ENCODE measurements at places on chromosomes 13 and 19.

- no peak for DNase-seq
- H3K27ac ChIP-seq, result no peak overlapping the region
- H3K27me3 ChIP-seq, result no peaks in the 10 kb centered on the region
- no peak overlapping the region for H3K4me3 ChIP-seq
- no peaks in the 10 kb centered on the region for H3K36me3 ChIP-seq
- H3K4me1 ChIP-seq, result no peaks in the 10 kb centered on the region
Measured at GRCh38 chr13:106467427-106468122, 67.9 kb downstream of the EFNB2 start.

DNA sequence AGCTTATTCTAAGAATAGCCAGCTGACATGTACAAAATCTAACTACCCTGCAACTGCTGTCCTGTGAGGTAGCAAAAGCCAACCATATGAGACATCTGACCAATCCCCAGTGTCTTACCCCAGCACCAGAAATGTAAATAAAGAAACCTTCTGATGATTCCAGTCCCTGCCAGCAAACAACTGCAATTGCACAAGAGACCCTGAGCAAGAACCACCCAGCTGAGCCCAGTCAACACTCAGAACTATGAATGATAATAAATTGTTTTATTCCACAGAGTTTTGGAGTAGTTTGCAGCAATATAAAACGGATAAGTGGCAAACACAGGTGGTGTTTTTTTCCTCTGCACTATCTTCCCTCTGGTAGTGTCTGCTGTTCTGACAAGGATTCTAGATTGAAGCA is 94.9 kb downstream of the ERCC5 start:
- no peak overlapping the region for H3K4me3 ChIP-seq
- no peak overlapping the region for H3K27ac ChIP-seq
- no peak for DNase-seq
- no peaks in the 10 kb centered on the region for H3K4me1 ChIP-seq

DNA sequence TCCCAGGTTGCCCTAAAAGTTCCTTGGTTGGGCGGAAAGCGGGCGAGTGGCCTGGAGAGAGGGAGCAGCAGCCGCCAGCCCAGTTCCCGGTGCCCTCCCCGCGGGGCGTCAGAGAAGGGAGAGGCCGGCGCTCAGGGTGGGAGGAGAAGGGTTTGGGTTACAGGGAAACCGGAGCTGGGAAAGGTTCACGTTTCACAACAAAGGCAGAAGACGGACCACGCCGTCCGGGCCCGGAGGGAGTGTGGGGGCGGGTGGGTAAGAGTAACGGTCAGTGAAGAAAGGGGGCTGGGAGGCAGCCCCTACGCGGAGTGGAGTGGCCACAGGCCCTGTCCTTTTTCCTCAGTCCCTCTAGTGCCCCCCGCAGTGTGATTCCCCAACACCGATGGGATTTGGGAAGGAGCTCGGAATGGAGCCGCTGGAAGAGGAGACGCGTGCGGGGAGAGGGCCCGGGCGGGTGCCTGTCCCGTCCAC is 1.6 kb downstream of the SIX5 start:
- peaks cover 27% of the 10 kb centered on the region for H3K4me1 ChIP-seq
- peaks cover 90% of the 10 kb centered on the region for H3K27me3 ChIP-seq
- H3K27ac ChIP-seq, result no peak overlapping the region
- DNase-seq, result no peak

- no peaks in the 10 kb centered on the region for H3K27me3 ChIP-seq
- no peak overlapping the region for H3K27ac ChIP-seq
- DNase-seq, result no peak
- H3K4me1 ChIP-seq, result no peaks in the 10 kb centered on the region
- H3K36me3 ChIP-seq, result no peaks in the 10 kb centered on the region
- no peak overlapping the region for H3K4me3 ChIP-seq
Measured at GRCh38 chr13:97932036-97932435, 21.4 kb upstream of the IPO5 start.

DNA sequence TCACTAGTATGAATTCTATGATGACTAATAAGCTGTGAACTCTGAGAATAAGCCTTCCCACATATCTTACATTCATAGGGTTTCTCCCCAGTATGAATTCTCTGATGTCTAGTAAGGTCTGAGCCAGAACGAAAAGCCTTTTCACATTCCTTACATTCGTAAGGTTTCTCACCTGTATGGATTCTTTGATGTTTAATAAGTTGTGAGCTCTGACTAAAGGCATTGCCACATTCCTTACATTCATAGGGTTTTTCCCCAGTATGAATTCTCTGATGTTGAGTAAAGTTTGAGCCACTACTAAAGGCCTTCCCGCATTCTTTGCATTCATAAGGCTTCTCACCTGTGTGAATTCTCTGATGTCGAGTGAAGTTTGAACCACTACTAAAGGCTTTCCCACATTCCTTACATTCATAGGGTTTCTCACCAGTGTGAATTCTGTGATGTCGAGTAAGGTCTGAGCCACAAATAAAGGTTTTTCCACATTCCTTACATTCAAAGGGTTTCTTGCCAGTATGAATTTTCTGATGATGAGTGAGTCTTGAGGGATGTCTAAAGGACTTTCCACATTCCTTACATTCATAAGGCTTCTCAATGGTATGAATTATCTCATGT is 30.7 kb upstream of the ZFP82 start:
- H3K4me3 ChIP-seq, result no peak overlapping the region
- no peaks in the 10 kb centered on the region for H3K36me3 ChIP-seq
- no peaks in the 10 kb centered on the region for H3K27me3 ChIP-seq

GRCh38 chr19:51339313-51339686 is 2.6 kb downstream of the VSIG10L start:
- H3K4me3 ChIP-seq, result peak overlapping the region; percentile 55
- H3K27ac ChIP-seq, result peak overlapping the region; percentile 57
- no peaks in the 10 kb centered on the region for H3K36me3 ChIP-seq
- no peak for DNase-seq

- H3K4me1 ChIP-seq, result no peaks in the 10 kb centered on the region
- DNase-seq, result no peak
- H3K27me3 ChIP-seq, result no peaks in the 10 kb centered on the region
- H3K36me3 ChIP-seq, result no peaks in the 10 kb centered on the region
- no peak overlapping the region for H3K27ac ChIP-seq
- H3K4me3 ChIP-seq, result no peak overlapping the region
Measured at GRCh38 chr13:34035676-34036325, 217.9 kb downstream of the RFC3 start.

DNA sequence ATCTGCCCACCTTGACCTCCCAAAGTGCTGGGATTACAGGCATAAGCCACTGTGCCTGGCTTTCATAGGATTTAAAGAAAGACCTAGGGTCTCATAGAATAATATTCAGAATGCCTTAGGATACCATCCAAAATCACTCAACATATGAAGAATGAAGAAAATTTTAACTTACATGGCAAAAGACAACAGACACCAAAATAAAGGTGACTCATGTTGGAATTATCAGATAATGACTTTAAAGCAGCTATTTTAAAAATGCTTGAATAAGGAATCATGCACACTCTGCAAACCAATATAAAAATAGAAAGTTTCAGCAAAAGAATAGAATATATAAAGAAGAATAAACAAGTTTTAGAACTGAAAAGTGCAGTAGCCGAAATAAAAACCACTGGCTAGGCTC is 29.3 kb downstream of the ZNF566 start:
- H3K4me1 ChIP-seq, result no peaks in the 10 kb centered on the region
- H3K4me3 ChIP-seq, result no peak overlapping the region
- H3K36me3 ChIP-seq, result peaks cover 7% of the 10 kb centered on the region
- no peak for DNase-seq
- no peaks in the 10 kb centered on the region for H3K27me3 ChIP-seq

GRCh38 chr13:101511766-101512165 is 59.3 kb downstream of the ITGBL1 start:
- DNase-seq, result no peak
- no peaks in the 10 kb centered on the region for H3K4me1 ChIP-seq
- H3K4me3 ChIP-seq, result no peak overlapping the region
- no peaks in the 10 kb centered on the region for H3K36me3 ChIP-seq

DNA sequence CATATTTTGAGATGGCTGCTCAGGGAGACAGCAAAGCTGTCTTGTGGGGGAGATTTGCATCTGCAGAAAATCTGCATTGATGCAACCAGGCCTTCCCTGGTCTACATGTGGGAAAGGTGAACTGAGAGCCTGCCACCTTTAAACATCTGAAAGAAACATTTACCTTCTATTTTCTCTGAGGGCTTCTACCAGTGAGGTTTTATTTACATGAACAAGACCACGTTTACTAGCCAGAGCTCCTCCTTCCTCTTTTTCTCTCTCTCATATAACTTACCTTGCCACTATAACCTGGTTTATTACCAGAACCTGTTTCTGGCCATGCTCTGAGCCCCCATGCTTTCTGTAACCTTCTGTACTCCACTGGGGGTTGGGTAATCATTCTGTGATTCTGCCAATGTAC is 14.4 kb upstream of the RUBCNL start:
- peaks cover 67% of the 10 kb centered on the region for H3K4me1 ChIP-seq
- no peaks in the 10 kb centered on the region for H3K36me3 ChIP-seq
- DNase-seq, result no peak

DNA sequence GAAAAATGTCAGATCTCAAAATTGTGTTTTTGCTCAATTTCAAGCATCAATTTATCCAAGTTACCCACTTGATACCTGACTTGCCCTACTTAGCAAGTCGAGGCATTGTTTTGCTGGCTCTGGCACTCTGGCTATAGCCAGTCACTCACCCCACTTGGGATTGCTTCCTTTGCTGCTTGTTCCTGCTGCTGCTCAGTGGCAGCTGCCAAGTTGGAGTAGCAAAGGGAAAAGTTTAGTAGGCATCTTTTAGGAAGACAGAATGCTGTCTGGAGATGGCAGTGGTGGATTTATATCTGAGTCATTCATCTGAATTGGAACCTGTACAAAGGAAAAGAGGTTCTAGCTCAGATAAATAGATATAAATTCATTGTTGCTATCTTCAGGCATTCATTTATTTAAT is 41.2 kb downstream of the PCCA start:
- no peak overlapping the region for H3K4me3 ChIP-seq
- no peak for DNase-seq
- H3K4me1 ChIP-seq, result peaks cover 19% of the 10 kb centered on the region
- H3K27ac ChIP-seq, result no peak overlapping the region

DNA sequence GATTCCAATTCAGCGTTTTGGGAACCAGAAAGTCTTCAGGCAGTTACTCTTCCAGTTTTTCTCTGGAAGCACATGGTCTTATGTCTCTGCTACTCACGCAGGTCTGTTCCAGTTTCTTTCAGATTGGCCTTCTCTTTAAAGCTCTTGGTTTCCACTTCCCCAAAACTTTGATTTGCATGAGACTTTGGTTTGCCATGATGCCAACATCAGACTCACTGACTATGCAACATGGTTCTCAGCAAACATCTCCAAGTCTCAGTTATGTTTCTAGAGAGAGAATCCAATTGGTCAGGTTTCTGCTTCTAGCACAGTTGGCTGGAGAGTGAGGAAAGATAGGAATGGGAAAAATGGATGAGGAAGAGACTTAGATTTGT is 3.1 kb downstream of the AKAP11 start:
- H3K27me3 ChIP-seq, result no peaks in the 10 kb centered on the region
- H3K36me3 ChIP-seq, result no peaks in the 10 kb centered on the region
- peak overlapping the region; percentile 56 for H3K27ac ChIP-seq
- peaks cover 57% of the 10 kb centered on the region for H3K4me1 ChIP-seq

GRCh38 chr19:35155441-35155840 is 906 bp downstream of the FXYD5 start:
- H3K4me3 ChIP-seq, result peak overlapping the region; percentile 95
- H3K36me3 ChIP-seq, result peaks cover 36% of the 10 kb centered on the region
- no peaks in the 10 kb centered on the region for H3K27me3 ChIP-seq
- H3K4me1 ChIP-seq, result peaks cover 53% of the 10 kb centered on the region
- peak overlapping the region; percentile 88 for H3K27ac ChIP-seq

GRCh38 chr13:100063906-100064305 is 25.0 kb upstream of the PCCA start:
- no peak overlapping the region for H3K27ac ChIP-seq
- no peak for DNase-seq
- H3K36me3 ChIP-seq, result no peaks in the 10 kb centered on the region

GRCh38 chr13:26628706-26629105 is 71.2 kb downstream of the WASF3 start:
- no peak for DNase-seq
- no peak overlapping the region for H3K27ac ChIP-seq
- H3K4me3 ChIP-seq, result no peak overlapping the region
- H3K4me1 ChIP-seq, result no peaks in the 10 kb centered on the region
- no peaks in the 10 kb centered on the region for H3K27me3 ChIP-seq
- no peaks in the 10 kb centered on the region for H3K36me3 ChIP-seq

DNA sequence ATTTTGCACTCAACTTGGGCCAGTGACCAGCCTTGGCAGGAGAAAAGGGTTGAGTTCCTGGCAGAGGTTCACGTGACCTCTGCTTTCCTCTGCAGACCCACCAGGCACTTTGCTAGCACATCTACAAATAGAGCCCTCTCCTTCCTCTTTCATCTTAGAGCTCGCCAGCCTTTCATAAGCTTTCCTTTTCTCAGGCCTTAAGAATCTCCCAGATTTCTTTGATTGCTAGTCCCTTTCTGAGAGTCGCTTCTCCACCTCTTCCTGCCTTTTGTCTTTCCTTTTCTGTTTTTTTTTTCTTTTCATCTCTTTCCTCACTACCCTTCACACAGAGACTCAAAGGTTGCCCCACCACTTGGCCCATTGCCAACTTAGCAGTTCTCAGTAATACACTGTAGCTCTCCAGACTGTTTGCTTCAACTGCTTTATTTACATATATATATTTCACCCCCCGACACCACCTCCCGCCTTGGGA is 375.7 kb upstream of the SPRY2 start:
- H3K36me3 ChIP-seq, result no peaks in the 10 kb centered on the region
- no peak overlapping the region for H3K27ac ChIP-seq
- peak; percentile 7 for DNase-seq
- no peaks in the 10 kb centered on the region for H3K27me3 ChIP-seq
- H3K4me1 ChIP-seq, result no peaks in the 10 kb centered on the region

DNA sequence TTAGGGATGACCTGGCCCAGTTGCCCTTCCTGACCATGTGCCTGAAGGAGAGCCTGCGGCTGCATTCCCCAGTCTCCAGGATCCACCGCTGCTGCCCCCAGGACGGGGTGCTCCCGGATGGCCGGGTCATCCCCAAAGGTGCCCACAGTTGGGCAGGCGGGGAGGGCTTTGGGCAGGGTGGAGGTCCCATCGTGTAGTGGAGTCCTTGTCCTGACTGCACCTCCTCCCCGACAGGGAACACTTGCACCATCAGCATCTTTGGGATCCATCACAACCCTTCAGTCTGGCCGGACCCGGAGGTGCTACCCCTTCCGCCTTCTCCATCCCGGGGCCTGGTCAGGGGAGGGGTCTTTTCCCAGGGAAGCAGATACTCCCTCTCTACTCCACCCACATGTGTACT is 31.7 kb upstream of the CYP4F8 start:
- no peaks in the 10 kb centered on the region for H3K27me3 ChIP-seq
- H3K4me3 ChIP-seq, result no peak overlapping the region
- H3K4me1 ChIP-seq, result peaks cover 27% of the 10 kb centered on the region

- H3K4me3 ChIP-seq, result no peak overlapping the region
- DNase-seq, result no peak
- H3K36me3 ChIP-seq, result no peaks in the 10 kb centered on the region
Measured at GRCh38 chr13:27955014-27955591, 14.0 kb downstream of the CDX2 start.
